ENCODE measurements at places on chromosomes 13 and 19.
A peak's percentile ranks its signal among the peaks of the same experiment; 100 is the strongest.

DNA sequence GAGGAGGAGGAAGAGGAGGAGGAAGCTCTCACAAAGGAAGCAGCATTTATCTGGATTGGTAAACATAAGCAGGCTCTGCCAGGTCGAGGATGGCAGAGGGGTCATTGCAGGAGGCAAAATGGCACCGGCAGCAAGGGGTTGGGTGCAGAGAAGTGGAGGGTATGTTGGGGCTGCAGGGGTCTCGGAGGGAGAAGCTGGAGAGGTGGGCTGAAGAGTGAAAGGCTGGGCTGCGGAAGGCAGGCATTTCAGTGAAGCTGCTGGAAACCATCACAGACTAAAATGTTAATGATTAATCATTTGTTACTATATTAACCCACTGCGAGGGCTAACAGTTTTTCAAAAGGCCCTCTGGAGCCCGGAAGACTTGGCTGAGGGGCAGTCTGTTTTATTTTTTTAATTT lies 24.6 kb downstream of the TPT1 start:
- peak; percentile 30 for DNase-seq

GRCh38 chr13:110262508-110263291 lies 44.3 kb downstream of the COL4A1 start:
- no peak for DNase-seq

- DNase-seq, result no peak
Measured at GRCh38 chr13:76425935-76426334, 460.3 kb downstream of the KCTD12 start.

DNA sequence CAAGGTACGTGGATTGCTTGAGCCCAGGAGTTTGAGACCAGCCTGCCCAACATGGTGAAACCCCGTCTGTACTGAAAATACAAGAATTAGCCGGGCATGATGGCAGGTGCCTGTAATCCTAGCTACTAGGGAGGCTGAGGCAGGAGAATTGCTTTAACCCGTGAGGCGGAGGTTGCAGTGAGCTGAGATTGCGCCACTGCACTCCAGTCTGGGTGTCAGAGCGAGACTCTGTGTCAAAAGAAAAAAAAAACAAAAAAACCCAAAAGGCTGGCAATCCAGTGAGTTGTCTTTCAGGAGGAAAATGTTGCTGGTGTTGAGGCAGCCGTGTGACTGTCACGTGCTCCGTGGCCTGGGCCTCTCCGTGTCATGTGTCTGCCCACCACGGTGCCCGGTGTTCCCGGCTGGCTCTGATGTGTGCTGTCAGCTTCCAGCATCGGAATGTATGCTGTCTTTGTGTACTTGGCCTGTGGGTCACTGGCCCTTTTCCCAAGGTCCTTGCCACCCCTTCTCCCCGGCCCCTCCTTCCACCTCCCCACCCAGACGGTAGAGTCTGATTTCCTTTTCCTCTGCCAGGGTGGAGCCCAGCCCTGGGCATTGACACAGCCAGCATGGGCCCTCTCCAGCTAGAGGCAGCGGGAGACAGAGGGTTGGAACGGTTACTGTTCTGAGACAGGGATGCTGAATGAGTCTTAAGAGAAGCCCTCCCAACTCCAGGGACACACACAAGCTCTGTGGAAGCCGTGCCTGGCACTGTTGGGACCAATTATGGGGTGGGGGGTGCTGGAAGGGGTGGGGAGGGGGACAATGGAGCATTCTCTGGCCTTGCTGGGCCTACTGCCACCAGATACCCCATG lies 7.2 kb upstream of the TUBB4A start:
- no peak for DNase-seq

DNA sequence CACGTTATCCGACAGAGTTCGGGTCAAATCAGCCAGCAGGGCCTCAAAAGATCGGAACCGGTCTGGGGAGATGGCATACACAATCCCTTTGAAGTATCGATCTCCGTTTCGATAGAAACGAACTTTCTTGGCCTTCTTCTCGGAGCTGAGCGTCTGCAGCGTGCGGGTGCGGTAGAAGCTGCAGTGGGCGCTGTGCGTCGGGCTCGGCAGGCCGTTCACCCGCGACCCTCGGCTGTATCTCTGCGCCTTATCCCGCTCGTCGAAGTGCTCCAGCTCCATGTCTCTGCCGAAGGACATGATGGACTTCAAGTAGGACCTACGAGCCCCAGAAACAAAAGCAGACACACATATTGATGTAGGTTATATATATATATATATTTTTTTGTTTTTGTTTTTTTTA lies 5.3 kb downstream of the DCLK1 start:
- no peak for DNase-seq

DNA sequence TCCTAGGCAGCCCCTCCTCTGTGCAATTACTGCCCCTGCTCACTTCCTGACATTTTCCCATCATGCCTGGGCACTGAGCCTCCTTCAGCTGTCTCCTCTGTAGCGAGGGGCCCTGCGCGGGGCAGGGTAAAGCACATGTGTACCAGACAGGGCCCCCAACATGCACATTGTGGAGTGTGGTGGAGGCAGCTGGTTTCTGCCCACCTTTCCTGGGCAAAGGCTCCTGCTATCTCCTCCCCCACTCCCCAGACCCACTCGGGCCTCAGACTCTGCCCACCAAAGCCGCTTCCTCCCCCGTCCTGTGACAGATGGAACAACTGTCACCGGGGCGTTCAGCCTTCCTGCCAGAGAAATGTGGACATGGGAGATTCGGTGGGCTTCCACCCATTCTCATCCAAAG lies 2.9 kb upstream of the KPTN start:
- DNase-seq, result no peak

DNA sequence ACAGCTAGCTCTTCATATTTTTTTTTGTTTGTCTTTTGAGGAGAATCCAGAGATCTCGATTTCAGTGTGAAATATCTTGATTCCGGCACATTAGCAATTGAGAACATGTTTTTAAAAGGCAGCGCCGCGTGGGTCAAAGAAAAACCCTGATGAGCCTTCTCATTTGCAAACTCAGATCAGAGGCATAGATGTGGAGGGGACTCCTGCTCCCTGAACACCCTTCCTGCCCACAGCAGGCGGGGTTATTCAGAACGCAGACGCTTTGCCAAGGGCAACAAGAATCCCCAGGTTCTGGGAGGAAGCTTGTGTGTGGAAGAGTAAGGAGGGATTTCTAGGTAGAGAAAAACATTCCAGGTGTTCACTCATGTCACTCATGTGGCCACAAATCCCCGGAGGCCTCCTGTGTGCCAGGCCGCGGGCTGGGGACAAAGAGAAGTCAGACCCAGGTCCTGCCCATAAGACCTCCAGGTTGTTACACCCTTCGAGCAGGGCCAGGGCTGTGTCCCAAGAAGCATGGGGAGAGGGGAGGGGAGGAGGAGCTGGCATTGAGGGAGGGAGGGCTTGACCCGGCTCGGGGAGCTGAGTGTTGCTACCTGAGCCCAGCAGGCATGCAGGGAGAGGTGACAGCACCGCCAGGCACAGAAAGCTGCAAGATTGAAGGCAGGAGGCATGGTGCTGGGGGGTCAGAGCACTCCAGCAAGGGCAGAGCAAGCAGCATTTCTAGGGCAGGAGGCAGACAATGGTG lies 15.9 kb upstream of the IGLON5 start:
- no peak for DNase-seq

DNA sequence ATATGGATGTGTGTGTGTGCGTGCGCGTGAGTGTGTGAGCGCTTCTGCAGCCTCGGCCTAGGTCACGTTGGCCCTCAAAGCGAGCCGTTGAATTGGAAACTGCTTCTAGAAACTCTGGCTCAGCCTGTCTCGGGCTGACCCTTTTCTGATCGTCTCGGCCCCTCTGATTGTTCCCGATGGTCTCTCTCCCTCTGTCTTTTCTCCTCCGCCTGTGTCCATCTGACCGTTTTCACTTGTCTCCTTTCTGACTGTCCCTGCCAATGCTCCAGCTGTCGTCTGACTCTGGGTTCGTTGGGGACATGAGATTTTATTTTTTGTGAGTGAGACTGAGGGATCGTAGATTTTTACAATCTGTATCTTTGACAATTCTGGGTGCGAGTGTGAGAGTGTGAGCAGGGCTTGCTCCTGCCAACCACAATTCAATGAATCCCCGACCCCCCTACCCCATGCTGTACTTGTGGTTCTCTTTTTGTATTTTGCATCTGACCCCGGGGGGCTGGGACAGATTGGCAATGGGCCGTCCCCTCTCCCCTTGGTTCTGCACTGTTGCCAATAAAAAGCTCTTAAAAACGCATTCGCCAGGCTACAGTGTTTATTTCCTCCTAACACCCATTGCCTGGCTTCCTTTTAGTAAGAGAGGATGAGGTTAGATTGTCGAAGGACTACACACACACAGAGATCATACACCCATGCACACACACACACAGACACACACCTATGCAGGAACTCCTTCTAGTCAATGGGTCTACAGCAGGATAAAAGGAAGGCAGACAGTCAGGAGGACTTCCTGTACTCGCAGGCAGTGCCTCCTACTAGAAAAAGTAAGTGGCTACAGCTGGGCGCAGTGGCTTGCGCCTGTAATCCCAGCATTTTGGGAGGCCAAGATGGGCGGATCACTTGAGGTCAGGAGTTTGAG lies 7.1 kb downstream of the FOSB start:
- no peak for DNase-seq

DNA sequence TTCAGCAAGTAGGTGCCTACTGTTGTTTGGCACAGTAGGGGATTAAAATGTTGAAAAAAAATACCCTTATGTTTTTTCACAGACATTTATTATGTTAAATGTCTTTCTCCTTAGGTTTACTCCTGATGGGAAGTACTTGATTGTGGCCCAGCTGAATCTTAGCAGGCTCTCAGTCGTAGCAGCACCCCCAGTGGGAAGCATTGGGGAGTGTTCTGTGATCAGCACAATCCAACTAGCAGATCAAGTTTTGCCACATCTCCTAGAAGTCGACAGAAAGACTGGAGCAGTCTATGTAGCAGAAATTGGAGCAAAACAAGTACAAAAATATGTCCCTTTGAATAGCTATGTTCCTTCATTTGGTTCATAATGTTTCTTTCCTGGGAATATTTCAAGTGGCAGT lies 9.3 kb downstream of the NHLRC3 start:
- DNase-seq, result no peak

DNA sequence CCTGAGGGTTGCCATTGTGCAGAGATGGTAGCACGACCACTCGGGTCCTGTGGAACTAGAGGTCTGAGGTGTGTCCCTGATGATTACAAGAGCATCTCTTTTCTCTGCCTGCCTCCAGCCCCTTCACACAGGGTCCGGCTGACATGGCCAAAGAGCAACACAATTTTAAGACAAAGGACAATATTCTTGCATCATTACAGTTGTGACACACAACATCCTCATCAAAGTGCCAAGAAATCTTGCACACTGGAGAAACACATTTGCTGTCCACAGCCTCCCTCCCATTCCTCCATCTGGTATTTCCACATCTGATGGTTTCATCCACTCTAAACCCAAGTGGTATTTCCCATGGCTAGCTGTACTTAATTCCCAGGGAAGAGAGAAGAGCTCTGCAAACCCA lies 12.8 kb downstream of the COL4A1 start:
- no peak for DNase-seq

- DNase-seq, result no peak
Measured at GRCh38 chr19:53183146-53183764, 9.9 kb downstream of the ZNF665 start.

GRCh38 chr19:44728178-44728577 lies 20.3 kb upstream of the BCL3 start:
- no peak for DNase-seq

DNA sequence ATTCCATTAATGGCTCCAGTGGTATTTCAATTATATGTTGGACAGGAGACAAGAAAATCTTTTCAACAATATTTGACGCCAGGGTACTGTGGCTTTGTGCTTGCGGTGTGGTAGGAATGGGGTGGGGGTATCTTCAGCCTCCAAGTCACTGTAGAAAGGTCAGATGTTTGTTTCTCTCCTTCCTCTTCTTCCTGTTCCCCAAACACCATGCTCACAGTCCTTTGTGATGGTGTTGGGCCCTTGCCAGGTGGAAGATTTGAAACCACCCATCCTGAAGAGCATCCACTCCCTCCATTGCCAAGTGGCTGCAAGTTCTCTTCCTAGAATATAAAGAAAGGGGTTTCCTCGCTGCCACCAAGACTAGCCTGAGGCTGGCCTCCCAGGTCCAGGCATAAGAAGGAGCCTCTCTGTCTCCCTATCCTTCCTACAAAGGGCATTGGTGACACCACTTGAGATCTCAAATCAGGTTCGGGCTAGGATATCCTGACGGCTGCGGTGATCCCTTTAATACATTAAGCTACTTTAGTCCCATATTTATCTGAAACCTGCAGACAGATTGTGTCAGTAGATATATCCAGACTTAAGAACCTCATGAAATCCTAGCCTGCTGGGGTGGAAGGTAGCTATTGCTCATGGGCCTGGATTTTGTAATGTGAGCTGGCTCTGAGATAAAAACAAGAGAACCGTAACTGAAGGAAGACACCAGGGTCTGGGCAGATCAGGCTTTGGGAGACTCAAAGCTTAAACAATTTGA lies 64.3 kb upstream of the SIAH3 start:
- no peak for DNase-seq

DNA sequence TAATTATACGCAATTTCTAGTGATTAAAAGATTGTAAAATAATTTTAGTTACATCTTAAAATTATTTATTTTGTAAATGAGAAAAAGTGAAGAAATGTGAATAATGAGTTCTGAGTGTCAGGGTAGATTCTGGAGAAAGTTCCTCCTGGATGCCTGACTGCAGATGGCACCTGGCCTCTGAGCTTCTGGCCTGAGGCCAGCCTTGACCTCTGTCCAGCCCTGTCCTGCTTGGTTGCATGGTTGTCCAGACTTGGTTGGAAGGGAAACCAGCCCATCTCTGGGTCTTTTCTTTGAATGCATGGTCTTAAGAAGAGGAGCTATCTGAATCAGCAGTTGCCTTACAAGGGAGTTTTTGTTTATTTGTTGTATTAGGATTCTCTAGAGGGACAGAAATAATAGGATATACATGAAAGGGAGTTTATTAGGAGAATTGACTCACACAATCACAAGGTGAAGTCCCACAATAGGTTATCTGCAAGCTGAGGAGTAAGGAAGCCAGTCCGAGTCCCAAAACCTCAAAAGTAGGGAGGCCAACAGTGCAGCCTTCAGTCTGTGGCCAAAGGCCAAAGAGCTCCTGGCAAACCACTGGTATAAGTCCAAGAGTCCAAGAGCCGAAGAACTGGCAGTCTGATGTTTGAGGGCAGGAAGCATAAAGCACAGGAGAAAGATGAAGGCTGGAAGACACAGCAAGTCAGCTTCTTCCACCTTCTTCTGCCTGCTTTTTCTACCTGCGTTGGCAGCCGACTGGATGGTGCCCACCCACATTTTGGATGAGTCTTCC lies 385.8 kb downstream of the ZNF536 start:
- no peak for DNase-seq
